ENCODE measurements at places on chromosomes 11 and 22.

DNA sequence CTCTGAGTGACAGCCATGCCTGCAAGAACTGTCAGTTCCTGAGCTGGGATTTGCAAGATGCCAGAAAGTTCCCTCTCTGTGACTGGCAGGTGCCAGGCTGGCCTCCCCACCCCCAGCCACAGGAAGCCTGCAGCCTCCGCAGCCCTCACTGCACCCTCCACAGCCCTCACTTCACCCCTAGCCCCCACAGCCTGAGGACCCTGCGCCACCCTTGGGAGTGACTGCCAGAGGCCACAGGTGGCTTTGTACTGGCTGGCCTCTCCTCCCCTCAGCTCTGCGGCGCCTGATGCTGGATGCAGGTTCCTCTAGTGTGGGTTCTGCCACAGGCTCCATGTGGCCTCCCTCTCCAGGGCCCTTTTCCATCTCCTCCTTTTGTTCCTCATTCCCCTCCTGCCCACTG lies 28.7 kb downstream of the MPPED1 start:
- DNase-seq = no peak

DNA sequence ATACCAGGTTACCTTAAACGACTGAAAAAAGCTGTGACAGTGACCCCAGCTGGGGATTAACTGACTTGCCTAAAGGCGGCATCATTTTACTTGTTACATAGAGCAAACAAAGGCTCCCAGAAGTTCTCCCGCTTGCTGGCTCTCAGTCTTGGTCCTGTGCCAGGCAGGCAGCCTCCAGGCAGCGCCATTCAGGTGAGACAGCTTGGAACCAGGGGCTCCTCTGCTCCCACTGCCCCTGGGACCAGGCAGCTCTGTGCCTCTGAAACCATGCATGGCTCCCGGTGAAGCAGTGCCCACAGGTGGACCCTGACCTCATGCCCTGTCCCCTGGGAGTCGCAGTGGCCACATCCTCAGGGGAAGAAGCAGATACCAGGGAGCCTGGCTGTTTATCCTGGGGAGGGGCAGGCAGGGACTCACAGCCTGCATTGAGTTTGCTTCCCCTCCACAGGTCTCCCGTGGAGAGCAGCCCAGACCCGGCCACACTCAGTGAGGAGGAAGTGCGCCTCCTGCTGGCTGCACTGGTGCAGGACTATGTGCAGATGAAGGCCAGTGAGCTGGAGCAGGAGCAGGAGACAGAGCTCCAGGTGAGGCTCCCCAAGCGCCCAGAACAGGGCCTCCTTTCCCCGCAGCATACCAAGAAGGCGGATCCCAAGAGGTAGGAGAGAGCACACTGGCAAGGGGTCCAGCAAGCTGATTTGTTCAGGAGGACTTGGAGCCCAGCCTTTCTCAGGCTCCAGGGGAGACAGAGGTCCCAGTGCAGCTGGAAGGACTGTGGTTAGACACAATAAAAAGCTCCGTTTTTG lies 15.6 kb upstream of the CYP2R1 start:
- DNase-seq = peak; percentile 52

- DNase-seq = no peak
These were observed 696.6 kb downstream of the KCNA4 start for GRCh38 chr11:29320196-29320595.

DNA sequence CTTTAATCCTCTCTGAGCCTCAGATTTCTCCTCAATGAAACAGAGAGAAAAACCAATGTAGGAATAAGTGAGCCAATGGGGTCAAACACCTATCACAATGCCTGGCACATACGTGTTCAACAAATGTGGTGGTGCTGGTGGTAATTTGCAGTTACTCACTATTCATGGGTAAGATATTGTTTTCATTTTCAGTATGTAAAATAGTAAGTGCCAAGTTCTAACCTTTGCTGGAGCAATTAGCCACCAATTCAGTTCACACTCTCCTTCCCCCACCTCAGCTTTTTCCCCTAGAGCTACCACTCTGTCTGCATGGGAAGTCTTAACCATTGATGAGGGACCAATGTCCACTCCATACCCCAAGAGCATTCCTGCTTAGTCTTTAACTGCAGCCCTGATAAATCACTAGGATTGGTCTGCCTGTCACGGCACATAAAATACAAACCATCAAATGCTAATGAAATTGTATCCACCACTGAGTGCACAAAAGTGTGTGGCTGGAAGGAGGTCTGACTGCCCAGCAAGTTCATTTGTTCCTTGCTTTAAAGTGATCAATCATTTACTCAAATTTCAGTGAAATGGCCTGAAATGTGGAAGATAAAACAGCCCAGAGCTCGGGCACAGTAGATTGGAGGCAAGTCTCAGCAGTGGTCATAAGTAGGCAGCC lies 187.4 kb upstream of the API5 start:
- DNase-seq = no peak

DNA sequence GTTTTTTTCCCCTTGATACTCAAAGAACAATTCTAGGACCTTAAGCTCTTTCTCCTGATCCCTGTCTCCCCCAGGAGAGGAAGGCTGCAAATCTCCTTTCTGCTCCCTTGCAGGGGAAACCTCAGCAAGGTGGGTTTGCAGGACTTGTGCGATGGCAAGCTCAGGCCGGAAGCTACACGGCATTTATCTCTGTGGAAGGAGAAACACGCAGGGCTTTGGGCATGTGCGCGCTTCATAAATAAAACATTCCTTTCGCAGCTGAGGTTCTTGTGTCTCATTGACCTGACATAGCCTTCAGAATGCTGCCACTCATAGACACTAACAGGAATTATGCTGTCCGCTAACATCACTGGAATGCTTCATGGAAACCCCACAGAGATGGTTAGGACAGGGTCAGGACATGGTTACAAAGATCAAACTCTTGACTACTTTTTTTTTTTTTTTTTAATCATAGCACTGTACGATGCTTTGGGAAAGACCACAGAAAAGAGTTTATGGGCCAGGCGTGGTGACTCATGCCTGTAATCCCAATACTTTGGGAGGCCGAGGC lies 42.6 kb downstream of the SLN start:
- DNase-seq = no peak

DNA sequence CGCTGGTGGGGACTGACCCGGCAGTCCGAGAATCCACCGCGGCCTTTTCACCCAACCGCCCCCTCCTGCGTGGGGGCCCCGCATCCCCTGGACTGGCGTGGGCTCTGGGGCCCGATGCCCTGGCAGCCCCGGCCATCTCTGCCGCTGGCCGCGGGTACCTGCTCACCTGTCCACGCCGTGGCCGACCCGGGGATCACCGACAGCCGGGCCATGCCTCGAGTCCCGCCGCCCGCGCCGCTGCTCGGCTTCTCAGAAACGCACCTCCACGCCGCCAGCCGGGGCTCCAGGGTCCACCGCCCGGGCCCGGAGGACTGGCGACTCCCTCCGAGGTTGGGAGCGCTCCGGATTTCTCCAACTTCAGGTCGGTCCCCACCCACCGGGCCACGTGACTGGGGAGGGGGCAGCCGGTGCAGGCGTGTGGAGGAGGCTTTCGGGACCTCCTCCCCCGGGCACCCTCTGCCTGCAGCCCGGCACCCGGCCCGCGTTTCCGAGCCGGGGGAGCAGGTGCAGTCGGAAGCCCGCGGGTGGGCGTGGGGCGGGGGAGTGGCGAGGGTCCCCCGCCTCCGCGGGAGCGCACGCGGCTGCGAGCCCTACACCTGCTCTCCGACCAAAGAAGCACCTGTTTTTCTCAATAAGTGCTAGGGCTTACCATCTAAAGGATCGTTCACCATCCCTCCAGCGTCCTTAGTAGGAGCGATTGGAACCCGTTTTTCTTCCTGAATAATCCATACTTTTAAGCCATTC lies 554 bp upstream of the NRIP3 start:
- DNase-seq = no peak

GRCh38 chr11:27058456-27058855 lies 17.8 kb downstream of the BBOX1 start:
- DNase-seq = no peak

DNA sequence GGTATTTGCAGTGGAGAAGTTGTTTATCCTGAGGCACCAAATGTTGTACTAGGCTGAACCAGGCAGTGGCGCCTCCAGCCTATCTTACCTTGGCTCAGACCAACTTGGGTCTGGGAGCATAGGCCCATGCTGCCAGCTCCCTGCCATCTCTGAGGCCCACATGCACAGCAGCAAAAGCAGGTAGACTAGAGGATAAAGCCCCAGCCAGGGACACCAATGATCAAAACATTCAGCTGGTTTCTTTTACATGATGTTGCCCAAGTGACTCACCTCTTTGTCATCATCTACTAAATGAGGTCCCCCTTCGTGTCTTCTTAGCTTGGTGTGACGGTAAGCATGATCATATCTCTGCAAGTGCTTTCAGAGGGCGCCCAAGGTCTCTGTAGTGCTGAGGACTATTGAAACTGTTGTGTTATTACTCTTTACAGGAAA lies 112.1 kb upstream of the DRD2 start:
- peak; percentile 45 for DNase-seq

DNA sequence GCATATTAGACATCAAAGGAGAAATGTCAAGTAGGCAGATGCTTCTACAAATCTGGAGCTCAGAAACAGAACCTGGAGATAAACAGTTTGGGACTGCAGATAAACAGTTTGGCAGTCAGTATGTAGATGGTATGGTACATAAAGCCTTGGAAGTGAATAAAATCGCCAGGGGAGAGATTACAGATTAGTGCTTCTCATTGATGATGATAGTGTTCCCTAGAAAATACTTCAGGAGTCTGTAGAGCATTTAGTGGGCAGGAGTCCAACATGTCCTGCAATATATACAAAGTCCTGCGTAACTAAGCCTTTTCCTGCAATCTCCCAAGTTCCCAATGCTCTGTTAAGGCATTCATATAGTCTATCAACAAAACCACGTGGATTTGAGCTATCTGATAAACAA lies 35.2 kb downstream of the NARS2 start:
- DNase-seq = no peak

DNA sequence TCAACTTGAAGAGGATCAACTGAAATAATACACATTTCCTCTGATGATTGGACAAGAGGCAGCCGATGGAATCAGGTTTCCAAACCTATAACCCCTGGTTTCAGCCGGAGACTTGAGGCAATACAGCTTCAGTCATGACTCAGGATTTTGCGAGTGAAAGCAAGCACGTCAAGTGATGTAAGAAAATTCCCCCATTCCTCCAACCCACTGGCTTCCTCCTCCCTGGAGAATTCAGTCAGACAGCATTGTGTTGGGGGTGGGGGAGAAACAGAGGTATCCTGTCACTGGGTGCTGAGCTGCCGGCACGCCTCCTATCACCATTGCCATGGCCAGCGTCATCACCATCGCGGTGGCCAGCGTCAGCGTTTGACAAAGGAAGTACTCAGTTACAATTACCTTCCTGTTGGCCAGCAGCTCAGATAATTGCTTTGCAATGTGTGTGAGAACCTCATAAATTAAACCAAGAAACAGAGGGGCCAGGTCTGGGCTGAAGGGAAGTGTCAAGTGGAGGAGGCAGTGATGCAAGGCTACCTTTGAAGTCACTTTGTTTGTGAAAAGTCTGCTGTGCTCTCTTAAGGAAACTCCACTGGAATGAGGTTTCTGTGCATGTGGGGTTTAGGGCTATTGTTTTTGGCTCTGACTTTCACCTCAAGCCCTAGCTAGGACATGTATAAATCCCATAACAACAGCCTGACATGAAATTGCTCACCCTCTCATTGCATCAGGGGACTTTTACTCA lies 50.2 kb downstream of the LIF start:
- DNase-seq = peak; percentile 99

- DNase-seq = no peak
These were observed 37.7 kb downstream of the SHISAL1 start for GRCh38 chr22:44274918-44275630.

GRCh38 chr11:37370817-37371216 lies 772.8 kb upstream of the RAG2 start:
- no peak for DNase-seq

- DNase-seq = peak; percentile 67
These were observed at the start of gene SLC5A1 for GRCh38 chr22:32042924-32043323. SLC5A1 (plus strand) TSS chr22:32043261; CDS start chr22:32043282, 21 bp downstream.
